ENCODE measurements at places on chromosomes 6 and 20. TPM values are rescaled to one million over a fixed set of nuclear protein-coding genes. Genes with fewer than 3 reads are reported as not detected.
A peak's percentile ranks its signal among the peaks of the same experiment; 100 is the strongest.

Gene RRAGD
- total RNA-seq, result 103 TPM

Gene CCN5
- total RNA-seq, result 0.18 TPM

DNA sequence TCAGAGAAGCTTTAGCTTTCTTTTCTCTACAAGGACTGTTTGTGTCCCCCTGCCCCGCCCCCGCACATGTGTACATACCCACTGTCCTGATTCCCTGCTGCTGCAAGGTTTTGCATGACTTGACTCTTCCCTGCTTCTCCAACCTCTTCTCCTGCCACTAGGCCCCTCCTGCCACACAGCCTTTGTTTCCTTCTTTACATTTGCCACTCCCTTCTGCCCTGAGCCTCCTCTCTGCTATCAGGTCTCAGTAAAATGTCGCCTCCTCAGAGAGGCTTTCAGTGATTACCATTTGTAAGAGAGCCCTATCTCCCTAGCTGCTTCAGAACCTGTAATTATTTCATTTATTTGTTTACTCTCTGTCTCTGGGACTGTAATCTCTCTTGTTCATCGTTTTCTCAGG, 56.4 kb upstream of the VSTM2L start:
- no peak for DNase-seq
- H3K27ac ChIP-seq, result no peak overlapping the region
- H3K27me3 ChIP-seq, result no peaks in the 10 kb centered on the region
- H3K4me3 ChIP-seq, result no peak overlapping the region
- H3K36me3 ChIP-seq, result peaks cover 30% of the 10 kb centered on the region

DNA sequence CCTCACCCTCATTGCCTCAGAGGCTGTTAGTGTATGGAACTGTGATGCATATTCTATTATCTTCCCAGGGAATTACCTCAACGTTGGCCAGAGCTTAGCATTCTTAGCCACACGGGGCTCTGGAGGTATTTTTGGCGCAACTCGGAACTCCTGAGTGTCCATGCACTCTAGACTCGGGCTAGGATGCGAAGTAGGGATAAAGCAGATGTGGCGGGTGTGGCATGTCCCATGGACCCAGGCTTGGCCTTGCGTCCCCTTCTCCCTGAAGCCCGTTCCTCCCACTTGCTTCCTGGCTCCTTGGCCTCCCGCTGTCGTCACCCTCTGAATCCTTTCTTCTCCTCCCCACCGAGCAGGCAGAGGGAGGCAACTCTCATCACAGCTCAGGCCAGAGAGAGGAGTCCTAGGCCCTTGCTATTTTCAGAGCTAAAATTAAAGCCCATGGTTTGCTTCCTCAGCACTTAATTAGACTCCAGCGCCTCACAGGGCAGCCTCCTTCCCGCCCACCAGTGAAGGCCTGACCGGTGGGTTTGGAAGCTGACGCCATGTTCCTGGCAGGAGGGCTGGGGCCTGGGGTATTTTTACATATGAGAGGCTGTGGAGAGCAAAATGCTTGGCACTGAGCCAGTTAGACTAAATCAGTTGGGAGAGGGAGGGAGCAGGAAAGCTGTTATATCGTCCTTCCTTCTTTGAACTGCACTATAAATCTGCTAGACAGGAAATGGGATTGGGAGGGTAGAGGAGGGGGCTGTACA, 138.7 kb downstream of the FOXO3 start:
- H3K4me3 ChIP-seq, result no peak overlapping the region
- no peaks in the 10 kb centered on the region for H3K27me3 ChIP-seq
- peaks cover 30% of the 10 kb centered on the region for H3K4me1 ChIP-seq
- H3K36me3 ChIP-seq, result no peaks in the 10 kb centered on the region

DNA sequence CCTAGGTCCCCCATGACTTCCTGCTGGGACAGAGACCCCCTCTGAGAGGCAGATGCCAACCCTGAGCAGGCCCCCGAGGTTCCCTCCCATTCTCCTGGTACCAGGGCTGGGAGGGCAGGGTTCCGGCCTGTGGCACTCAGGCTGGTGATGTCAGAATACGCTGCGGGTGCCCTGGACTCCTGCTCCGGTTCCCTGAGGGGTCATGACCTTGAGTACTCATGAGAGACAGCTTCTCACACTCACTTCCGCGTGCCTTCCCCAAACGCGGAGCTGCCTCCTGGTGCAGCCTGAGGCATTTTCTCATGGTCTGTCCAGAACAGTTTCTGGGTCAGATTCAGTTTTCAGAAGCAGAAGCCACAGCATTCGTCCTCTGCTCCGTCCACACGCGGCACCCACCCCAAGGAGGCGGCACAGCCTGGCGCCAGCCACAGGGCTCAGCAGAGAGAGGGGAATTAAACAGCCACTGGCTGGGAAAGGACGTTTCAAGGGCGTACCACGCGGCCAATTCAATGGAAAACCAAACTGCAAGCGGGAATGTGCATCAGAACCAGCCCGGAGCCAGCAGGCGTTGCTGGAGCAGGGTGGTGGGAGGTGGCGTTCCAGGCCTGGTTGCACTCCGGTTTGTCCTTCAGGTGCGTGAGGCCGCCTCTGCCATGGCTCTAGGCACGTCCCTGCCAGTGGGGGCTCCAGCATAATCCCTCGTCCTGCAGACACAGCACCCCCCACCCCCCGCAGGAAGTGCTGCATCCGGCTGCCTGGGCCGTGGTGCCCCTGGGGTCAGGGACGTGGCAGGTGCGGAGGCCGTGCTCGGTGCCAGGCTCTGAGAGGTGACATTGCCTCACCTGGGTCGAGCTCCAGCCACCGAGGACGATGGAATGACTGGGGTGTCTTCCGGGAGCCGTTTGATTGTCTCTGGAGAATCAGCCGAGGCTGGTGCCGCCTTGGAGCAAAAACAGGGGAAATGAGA, 58.3 kb upstream of the BHLHE23 start:
- peaks cover 14% of the 10 kb centered on the region for H3K27me3 ChIP-seq
- no peaks in the 10 kb centered on the region for H3K4me1 ChIP-seq
- no peaks in the 10 kb centered on the region for H3K36me3 ChIP-seq
- H3K4me3 ChIP-seq, result no peak overlapping the region

GRCh38 chr6:45423824-45424450, 46.2 kb upstream of the SUPT3H start:
- peaks cover 59% of the 10 kb centered on the region for H3K27me3 ChIP-seq
- no peaks in the 10 kb centered on the region for H3K36me3 ChIP-seq
- peaks cover 40% of the 10 kb centered on the region for H3K4me1 ChIP-seq
- peak; percentile 16 for DNase-seq
- H3K27ac ChIP-seq, result no peak overlapping the region
- H3K4me3 ChIP-seq, result peak overlapping the region; percentile 54
